ENCODE measurements at places on chromosomes 2 and 18.
A peak's percentile ranks its signal among the peaks of the same experiment; 100 is the strongest.

- DNase-seq, result no peak
These were observed 99.3 kb downstream of the KLHL29 start for GRCh38 chr2:23484275-23484674.

- DNase-seq, result no peak
These were observed 174.1 kb downstream of the NOL4 start for GRCh38 chr18:34050661-34051060.

GRCh38 chr2:119028327-119029174 is 86.6 kb downstream of the MARCO start:
- no peak for DNase-seq

DNA sequence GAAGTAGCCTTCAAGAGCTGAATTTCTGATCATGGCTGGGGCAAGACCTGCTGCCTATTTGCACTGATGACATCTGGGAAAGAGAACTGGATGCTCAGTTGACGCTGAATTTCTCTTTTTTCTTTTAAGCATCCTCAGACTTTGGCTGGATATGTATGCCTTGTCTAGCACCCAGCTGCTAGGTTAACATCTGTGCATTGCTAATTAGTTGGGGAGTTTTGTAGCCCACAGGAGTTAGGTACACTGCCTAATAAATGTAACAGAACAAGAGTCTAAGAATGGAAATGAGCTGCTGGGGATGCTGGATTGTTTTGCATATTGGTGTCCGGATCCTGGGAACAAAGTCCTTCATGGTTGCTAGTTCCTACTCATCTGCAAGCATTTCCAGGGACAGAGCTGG is 40.9 kb upstream of the STPG4 start:
- DNase-seq, result no peak

- DNase-seq, result no peak
These were observed 24.9 kb downstream of the TTR start for GRCh38 chr18:31616586-31616985.

DNA sequence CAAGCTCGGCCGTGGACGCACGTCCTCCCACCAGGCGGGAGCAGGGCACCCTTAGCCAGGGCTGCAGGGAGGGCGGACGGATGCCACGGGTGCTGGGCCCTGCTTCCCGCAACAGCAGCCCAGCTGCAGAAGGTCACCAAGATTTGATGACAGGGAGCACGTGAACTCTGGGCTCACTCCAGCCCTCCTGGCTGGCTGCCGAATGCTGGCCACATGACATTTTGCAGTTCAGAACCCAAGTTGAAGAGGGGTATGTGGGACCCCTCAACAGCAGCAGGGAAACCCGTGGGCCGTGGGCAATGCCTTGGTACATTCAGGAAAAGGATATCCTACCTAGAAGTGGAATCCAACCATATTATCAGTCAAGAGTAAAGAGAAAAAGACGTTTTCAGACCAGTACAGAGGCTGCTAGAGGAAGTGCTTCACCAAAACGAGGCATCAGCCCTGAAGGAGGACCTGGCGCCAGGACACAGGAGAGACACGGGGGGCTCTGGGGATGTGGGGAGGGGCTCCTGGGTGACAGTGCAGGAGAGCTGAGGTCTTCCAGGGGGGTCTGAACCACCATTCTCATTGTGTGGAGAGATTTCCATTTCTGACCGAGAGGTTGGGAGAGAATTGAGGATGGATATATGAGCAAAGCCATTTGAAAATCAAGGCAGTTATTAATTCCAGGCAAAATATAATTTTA is 107.4 kb upstream of the CTDP1 start:
- DNase-seq, result no peak

- no peak for DNase-seq
These were observed 96.2 kb upstream of the PDE1A start for GRCh38 chr2:182522972-182523473.

DNA sequence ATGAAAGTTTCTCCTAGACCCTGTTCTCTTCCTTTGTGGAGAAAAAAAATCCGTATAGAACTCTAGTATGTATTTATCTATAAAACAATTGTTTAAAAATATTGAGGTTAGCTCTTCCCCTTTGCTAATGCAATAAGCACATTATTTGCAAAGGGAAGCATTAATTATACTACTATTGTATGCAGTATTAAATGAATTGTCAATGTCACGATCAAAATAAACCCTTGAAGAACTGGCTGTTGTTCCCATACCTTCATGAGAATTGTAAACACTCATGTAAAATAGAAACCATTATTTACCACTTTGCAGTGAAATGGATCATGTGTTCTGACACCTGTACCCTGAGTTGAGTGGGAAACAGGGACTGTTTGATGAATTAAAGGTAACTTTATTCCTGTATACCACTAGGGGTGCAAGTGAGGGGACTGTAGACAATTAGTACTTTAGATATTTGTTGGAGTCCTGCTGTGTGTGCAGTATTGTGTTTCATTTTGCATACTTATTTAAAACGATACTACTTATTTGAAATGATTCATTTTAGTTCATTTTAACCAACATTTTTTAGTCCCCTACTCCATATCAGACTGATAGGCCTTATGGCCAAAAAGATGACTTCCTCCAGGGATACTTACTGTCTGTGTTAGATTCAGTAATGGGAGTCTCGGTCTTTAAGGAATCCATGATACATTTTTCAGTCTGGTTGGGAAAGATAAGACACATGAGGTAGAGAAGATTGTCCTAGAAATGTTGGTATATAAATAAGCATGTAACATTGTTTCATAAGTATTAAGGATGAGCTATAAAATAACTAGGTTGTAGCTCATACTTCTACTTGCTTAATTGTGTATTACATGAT is 7.9 kb downstream of the PKP4 start:
- DNase-seq, result no peak

GRCh38 chr2:1721706-1722646 is 22.3 kb downstream of the PXDN start:
- DNase-seq, result no peak

DNA sequence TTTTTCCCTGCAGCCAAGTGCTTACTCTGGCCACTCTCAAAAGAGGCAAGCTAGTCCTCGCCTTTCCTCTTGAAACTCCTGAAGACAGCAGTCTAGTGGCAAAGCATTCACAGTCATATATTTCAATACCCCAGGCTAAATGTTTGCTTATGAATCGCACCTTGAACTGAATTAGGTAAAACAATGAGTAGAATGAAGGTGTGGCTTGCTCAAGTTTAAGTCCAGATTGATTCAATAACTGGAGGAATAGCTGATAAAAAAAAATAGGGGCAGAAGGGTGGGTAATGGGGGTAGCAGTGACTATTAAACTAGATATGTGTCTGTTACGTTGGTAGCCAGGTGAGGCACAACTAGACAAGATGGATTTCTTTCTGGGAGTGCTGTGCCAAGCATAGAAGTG is 88.2 kb upstream of the EPB41L3 start:
- DNase-seq, result no peak

- no peak for DNase-seq
These were observed 376.2 kb downstream of the ZNF521 start for GRCh38 chr18:24975496-24976372.

DNA sequence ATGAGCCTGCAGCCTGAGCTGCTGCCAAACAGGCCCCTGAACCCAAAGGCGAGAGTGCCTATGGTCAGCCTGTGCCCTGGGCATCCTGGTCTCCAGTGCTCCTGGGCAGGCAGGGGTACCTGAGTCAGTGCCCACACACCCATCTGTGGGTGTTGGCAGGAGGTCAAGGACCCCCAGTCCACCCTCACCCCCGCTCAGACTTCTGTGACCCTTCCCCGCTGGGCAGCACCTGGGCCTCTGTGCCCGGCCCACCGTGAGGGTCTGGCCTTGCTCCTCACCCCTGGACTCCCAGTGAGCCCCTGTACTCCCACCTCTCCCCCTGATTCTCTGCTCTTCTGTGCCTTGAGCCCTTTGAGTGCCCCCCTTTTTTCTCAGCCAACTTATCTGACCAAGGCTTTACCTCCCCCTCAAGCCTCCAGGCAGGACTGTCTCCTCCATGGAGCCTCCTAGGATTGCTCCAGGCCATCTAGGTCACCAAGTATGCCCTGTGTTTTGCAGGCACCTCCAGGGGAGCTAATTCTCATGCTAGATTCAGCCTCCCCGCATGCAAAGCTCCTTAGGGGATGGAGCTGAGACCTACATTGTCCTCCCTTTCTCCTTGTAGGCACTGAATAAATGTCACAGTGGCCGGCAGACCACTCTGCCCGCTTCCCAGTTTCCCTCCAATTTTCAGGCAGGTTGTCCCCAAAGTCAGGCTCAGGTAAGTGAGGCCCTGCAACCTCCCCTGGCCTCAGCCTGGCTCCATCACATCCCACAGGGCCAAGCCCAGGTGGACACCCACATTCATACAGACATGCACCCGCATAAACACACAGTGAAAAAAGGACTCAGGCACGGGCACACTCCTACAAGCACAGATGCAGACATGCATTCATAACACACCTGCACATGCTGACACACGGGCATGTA is 21.9 kb upstream of the PTMA start:
- DNase-seq, result no peak

GRCh38 chr2:218259099-218259961 is 1.5 kb upstream of the GPBAR1 start:
- DNase-seq, result no peak

DNA sequence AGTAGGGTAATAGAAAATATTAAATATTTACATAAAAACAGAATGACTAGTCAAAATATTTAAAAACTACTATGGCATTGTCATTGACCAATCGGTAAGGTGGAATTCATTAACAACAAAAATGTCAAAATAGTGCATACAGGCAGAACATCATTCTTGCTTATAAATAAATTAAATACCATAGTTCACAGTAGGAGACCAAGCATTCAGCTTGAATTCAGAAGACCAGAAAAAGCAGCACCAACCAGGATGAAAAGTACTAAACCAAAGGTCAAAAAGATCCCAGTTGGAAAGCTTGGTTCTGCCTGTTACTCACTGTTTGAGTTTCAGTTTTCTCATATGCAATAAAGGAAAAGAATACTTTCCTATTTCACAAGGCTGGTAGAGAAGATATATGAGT is 244.3 kb downstream of the OSR1 start:
- DNase-seq, result no peak

GRCh38 chr18:62710417-62710816 is 4.9 kb upstream of the PHLPP1 start:
- no peak for DNase-seq

DNA sequence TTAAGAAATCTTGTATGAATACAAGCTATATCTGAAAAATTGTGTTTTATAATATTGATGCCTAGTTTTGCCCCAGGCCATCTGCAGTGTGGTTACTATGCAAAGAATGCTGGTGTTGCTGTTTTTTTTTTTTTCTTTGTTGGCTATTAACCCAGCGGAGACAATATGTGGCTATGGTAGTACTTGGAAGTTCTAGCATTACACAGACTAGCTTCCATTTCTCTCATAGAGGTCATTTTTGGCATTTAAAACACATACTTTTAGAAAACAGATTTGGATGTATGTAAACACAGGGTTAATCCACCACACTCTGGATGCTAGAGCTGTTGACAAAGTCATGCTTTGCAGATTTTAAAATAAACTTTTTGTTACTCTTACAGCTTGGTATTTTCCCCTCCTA is 209.8 kb downstream of the NEDD4L start:
- DNase-seq, result no peak

DNA sequence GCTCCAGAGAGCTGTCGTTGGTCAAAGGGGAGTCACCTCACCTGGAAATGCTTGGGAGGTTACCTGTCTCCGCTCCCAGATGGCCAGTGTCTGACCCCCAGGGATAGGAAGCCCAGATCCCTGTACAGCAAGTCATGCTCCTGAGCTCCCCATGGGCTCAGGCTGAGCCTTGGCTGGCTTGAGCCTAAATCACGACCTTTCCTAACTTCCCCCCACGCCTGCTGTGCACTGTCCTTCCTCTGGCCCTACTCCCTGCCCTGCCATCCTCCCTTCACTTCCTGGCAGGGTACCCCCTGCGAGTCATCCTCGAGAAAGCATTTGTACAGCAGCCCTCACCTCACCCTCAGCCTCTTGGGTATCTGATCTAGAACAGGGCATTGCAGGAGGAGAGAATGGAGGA is 9.2 kb upstream of the HDAC4 start:
- no peak for DNase-seq

DNA sequence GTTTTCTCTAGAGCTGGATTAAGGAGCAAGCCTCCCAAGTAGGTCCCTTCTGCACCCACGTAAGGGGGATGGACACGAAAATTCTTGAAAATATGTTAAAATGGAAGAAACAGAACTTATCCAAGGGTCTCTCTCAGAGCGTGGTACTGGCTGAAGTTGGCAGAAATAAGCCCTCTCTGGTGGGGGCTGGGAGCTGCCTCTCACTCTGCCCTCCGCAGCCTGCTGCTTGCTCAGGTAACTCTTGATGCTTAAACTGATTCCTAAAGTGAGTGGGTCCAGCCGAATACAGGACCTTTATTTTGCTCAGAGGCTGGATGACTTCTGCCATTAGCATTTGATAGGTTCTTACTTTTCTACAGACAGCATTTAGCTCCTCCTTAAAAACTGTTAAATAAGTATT is 78.1 kb downstream of the SPHKAP start:
- DNase-seq, result no peak

DNA sequence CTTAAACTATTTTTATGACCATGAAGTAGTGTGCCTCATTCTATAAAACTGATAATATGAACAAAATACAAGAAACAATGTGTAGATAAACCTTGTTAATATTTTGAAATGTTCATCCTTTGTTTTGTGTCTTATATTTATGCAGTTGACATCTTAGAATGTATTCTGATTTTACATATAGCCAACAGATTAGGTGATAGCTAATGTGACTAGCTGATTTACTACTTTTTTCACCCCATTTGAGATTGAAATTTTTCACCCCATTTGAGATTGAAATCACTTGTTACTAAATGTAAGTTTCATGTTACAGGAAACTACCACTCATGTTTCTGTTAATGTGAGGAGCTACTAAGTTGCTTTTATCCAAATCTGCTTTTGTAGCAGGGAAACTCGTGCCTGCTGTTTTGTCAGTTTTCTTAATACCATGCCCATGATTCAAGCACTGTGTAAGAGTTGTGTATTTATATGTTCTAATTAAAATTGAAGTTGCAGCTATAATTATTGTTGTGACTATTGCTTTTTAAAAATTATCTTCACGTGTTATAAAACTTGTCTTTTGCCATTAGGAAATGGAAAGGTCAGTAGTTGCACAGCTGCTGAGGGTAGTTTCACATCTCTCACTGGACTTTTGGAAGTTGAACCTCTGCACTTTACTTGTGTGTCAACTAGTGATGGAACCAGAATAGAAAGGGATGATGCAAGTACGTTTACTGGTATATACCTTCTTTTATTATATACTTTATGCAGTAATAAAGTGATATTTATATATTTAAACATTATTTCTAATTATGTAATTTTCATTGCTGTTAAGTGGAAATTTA is 96.6 kb downstream of the BIRC6 start:
- DNase-seq, result no peak

GRCh38 chr2:118309946-118310680 is 221.8 kb downstream of the INSIG2 start:
- DNase-seq, result peak; percentile 73

- DNase-seq, result no peak
These were observed 228.6 kb downstream of the SETBP1 start for GRCh38 chr18:44909191-44909719.

DNA sequence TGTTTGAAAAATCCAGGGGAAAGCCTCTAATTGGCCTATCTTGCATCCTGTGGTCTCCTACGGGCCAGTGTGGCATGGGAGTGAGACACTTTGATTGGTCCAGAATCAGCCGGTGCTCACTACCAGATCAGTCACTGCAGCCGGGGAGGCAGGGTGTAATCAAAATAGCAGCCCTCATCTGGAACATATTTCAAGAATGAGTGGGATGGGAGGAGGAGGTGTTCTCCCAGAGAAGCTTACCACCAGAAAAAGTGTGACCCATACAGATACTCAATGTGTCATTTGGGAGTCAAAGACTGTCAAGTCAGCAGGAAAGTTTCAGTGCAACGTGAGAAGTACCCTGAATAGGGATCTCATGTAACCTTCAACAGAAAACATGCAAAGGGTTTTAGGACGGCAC is 393.9 kb upstream of the SLC14A2 start:
- DNase-seq, result no peak
